ENCODE measurements at places on chromosomes 7 and 10. TPM values are rescaled to one million over a fixed set of nuclear protein-coding genes. Genes with fewer than 3 reads are reported as not detected.

Gene ZNF365
- 4.7 TPM for total RNA-seq

Gene SLC18A3
- total RNA-seq: not detected

Gene TPK1
- total RNA-seq: 3.8 TPM

Gene LCOR
- total RNA-seq: 27.2 TPM

Gene SPDYE16
- total RNA-seq: not detected

Gene EPHB6
- total RNA-seq: 7.7 TPM

Gene MYOF
- 141 TPM for total RNA-seq

Gene TRIM73
- 0.48 TPM for total RNA-seq

Gene DGKI
- total RNA-seq: 3.5 TPM

Gene C10orf105
- not detected for total RNA-seq

Gene MEOX2
- total RNA-seq: not detected

Gene RAMP3
- total RNA-seq: not detected

Gene PTPRN2
- total RNA-seq: 2.4 TPM

- DNase-seq: no peak
Observed at GRCh38 chr7:25035274-25035673, 55.3 kb upstream of the OSBPL3 start.

GRCh38 chr10:111034598-111035310 lies 42.1 kb upstream of the ADRA2A start:
- no peak for DNase-seq

- no peak for DNase-seq
Observed at GRCh38 chr10:103692952-103693811, 162.2 kb downstream of the SH3PXD2A start.

DNA sequence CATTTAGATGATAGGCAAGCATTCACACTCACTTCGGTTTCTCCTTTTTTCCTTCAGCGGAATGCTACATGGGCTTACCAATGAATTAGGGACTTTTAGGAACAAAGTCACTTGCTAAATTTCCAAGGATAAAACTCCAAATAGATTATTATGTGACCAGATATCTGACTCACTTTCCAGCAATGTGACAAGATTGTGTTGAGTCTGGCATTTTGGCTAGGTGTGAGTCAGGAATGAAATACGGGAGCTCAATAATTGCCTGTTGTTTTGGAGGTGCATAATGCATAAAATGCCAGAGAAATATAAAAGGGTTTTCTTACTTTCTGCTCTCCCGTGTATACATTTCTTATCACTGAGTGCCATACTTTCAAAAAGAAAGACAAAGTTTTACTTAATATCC lies 721.1 kb downstream of the KCNMA1 start:
- no peak for DNase-seq

- peak; percentile 90 for DNase-seq
Observed at GRCh38 chr10:121510201-121510771, 88.0 kb downstream of the FGFR2 start.

DNA sequence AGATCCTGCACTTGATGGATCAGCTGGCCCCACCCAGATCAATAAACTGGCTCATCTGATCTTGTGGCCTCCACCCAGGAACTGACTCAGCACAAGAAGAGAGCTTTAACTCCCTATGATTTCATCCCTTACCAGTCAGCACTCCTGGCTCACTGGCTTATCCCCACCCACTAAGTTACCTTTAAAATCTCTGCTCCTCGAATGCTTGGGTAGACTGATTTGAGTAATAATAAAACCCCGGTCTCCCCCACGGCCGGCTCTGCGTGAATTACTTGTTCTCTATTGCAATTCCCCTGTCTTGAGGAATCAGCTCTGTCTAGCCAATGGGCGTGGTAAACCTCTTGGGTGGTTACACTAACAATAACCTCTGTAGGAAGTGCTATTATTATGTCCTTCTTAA lies 83.7 kb downstream of the MBL2 start:
- DNase-seq: no peak

- no peak for DNase-seq
Observed at GRCh38 chr10:124700293-124701037, 43.7 kb downstream of the FAM53B start.

GRCh38 chr7:137626469-137627067 lies 220.2 kb downstream of the DGKI start:
- DNase-seq: no peak

- no peak for DNase-seq
Observed at GRCh38 chr10:71631007-71631861, 88.3 kb downstream of the C10orf105 start.

GRCh38 chr10:44471410-44471809 lies 86.5 kb upstream of the CXCL12 start:
- no peak for DNase-seq

GRCh38 chr7:2629746-2630681 lies 1.8 kb upstream of the TTYH3 start:
- no peak for DNase-seq

DNA sequence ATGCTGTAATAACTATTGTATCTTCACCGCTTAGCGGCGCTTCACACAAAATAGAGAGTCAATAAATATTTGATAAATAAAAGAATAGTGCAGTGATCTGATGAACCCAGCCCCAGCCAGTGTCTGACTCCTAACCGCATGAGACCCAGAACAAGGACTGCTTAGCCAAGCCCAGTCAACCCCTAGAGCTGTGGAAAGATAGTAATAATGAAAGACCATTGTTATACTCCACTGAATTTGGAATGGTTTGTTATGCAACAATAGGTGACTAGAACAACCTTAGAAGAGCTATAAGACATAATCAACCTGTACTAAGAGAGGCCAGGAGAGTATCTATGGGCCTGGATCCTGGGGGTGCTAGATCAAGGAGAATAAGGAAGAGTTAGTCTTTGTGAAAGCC lies 230.5 kb upstream of the INHBA start:
- DNase-seq: no peak

GRCh38 chr7:152512706-152513105 lies 76.9 kb upstream of the KMT2C start:
- DNase-seq: no peak

- no peak for DNase-seq
Observed at GRCh38 chr7:146728611-146729010, 612.0 kb downstream of the CNTNAP2 start.

GRCh38 chr7:121083138-121083789 lies 94.8 kb downstream of the CPED1 start:
- DNase-seq: no peak

DNA sequence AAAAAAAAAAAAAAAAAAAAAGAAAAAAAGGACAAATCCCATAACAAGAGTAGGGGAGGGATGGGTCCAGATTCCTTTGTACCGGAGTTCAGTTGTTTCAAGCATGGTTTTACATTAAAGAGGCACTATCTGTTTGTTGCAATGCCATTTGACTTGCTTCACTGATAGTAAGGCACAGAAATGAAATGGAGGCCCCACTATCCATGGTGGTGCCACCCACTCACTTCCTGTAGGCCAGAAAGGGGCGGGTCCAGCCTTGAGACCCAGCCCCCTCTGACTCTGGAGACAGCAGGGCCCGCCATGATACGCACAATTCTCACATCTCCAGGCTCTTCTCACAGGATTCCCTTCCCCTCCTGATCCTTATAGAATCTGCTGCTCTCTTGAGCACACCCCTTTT lies 100.0 kb downstream of the CLEC2L start:
- no peak for DNase-seq

GRCh38 chr7:69880840-69881239 lies 282.6 kb downstream of the AUTS2 start:
- DNase-seq: no peak

- DNase-seq: no peak
Observed at GRCh38 chr7:111362506-111363054, 199.7 kb downstream of the IMMP2L start.

GRCh38 chr10:4137299-4137698 lies 352.3 kb upstream of the KLF6 start:
- no peak for DNase-seq

- no peak for DNase-seq
Observed at GRCh38 chr7:69657985-69658384, 59.7 kb downstream of the AUTS2 start.

GRCh38 chr10:118036281-118036875 lies 10.4 kb downstream of the RAB11FIP2 start:
- DNase-seq: no peak

DNA sequence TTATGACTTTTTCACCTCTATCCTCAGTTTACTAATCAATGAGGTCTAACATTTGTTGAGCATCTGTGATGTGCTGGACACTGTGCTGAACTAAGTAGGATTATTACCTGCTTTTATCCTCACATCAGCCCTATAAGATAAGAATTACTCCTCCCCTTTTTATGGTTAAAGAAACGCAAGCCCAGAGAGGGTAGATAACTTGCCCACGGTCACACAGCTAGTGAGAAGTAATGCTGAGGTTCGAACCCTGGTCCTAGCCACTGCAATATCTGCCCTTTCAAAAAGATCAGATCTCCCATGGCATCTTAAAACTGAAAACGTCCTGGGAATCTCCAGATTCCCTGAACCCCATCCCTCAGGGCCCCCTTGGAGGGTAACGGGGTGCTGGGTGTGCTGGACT lies 118.3 kb downstream of the C10orf105 start:
- DNase-seq: no peak

- DNase-seq: no peak
Observed at GRCh38 chr7:14888962-14889361, 13.6 kb downstream of the DGKB start.

DNA sequence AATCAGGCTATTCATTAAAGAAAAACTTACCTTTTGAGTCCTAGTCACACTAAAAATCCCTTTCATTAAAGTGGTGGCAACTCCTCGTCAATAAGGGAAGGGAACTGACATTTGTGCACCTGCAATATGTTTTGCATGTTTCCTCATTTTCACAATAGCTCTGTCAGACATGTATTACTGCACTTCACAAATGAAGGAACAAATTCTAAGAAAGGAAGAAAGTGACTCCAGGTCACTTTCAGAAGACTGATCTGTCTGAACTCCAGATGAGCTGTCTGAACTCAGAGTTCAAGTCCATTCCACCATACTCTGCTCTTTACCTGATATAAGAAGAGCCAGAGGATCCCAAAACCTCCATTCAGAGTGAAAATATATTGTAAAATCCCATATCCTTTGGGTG lies 50.3 kb upstream of the GSAP start:
- no peak for DNase-seq

DNA sequence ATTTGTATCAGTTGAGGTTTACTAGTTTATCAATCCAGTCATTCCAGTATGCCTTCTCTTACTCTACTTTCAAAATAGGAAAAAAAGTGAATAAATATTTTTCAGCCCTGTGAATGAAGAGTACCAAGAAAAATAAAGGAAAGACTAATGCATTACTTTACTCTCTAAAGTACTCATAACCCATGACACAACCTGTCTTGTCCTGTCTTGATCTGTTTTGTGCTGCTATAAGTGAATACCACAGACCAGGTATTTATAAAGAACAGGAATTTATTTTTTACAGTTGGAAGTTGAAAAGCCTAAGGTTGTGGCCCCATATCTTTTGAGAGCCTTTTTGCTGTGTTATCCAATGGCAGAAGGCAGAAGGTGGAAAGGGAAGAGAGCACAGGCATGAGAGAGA lies 194.6 kb upstream of the DKK1 start:
- no peak for DNase-seq

DNA sequence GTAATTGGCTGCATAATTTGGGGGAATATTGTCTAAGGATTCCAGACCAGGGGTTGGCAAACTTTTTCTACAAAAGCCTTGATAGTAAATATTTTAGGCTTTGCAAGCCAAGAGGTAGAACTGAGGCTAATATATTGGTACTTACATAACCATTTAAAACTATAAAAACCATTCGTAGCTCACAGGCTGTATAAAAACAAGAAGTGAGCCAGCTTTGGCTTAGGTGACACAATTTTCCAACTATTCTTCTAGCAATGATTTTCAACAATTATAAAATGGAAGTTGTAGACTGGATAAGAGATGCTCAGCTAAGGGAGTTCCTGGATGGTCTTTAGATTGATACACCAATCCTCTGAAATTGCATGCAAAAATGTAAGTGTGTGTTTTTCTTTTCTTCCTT lies 1.4 kb downstream of the GPR141 start:
- no peak for DNase-seq

- no peak for DNase-seq
Observed at GRCh38 chr10:116056445-116057293, 216.3 kb downstream of the GFRA1 start.

DNA sequence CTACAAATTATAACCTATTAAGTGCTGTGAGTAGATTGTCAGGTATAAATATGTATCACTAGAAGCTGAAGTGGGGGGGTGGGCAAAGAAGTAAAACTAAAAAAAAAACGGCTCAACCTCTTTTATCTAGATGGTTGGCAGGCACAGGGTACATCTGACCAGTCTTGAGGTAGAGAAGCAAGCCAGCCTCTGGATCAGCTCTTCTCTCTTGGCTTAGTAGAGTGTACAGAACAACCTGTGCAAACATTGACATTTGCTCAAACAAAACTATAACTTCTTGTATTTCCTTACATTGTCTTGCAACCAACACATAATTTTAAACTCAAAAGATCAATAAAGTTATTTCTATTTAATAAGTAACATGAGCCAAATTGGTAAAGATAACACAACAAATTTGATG lies 25.6 kb downstream of the DNA2 start:
- no peak for DNase-seq

DNA sequence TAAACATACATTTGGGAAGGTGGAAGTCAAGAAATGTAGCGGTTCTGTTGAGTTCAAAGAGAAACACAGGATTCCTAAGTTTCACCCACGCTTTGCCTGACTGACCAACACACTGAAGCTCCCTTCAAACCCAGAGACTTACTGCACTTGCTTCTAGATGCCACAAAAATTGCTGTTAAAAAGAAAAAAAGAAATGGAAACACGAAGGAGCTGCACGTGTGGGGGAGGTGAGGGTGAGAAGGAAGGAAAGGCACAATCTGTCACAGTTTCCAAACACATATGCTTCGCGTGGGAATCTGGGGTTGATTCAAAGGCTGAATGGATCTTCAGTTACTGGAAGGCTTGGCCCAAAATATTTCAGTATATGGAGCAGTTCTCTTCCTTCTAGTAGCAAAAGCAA lies 495.6 kb downstream of the DNAJB6 start:
- no peak for DNase-seq

GRCh38 chr7:77276120-77276519 lies 76.5 kb upstream of the FGL2 start:
- DNase-seq: no peak

DNA sequence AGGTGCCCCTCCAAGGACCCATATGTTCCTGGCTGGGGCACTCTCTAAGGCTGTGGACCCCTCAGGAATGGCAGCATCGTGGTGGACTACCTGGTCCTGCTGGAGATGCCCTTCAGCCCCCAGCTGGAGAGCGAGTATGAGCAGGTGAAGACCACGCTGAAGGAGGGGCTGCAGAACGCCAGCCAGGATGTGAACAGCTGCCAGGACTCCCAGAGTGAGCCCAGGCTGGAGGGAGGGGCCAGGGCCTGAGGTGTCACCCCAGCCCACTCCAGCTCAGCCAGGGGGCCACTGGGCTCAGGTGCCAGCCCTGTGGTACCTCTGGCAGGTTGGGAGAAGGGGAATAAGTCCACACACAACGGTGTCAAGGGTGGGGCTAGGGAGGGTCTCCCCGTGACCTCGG lies 4.7 kb upstream of the MUC12 start:
- DNase-seq: no peak

GRCh38 chr10:46092524-46093081 lies 46.5 kb upstream of the MSMB start:
- DNase-seq: no peak
